Motor neuron (in vitro differentiated cells): ENCODE measurements at places on chromosomes 13 and 19. TPM values are rescaled to one million over a fixed set of nuclear protein-coding genes. Genes with fewer than 3 reads are reported as not detected.
A peak's percentile ranks its signal among the peaks of the same experiment; 100 is the strongest.

- no peak for ATAC-seq
Measured at GRCh38 chr13:36710396-36710795, 36.6 kb downstream of the SERTM1 start.

DNA sequence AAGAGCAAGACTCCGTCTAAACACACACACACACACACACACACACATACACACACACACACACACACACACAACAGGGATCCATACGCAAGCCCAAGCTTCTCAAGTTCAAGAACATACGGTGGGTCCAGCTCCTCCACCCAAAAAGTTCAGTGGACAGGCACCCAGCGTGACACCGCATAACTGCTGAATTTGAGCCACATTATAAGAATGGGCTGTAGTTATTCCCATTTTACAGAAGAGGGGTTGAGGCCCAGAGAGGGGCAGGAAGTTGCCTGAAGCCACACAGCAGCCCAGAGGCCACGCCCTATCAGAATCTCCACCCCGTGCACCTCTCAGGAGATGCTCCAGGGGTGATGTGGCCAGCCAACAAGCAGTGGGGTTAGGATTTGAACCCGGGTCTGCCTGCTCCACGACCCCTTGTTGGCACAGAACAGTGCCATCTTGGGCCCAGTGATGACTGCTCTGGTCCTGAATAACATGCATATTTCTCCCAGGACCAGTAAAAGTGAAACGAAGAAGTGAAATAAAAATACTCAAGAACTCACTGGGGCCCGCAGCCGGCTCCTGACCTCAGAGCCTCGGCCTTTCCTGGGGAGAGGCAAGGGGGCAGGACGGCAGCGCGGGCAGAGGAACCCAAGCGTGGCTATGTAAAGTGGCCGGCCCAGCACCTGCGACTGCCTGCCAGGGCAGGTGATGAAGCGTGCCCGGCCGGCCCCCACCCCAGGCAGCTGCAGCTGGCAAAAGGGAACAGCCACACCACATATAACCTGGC, 61.9 kb downstream of the AP1M1 start:
- ATAC-seq, result no peak

DNA sequence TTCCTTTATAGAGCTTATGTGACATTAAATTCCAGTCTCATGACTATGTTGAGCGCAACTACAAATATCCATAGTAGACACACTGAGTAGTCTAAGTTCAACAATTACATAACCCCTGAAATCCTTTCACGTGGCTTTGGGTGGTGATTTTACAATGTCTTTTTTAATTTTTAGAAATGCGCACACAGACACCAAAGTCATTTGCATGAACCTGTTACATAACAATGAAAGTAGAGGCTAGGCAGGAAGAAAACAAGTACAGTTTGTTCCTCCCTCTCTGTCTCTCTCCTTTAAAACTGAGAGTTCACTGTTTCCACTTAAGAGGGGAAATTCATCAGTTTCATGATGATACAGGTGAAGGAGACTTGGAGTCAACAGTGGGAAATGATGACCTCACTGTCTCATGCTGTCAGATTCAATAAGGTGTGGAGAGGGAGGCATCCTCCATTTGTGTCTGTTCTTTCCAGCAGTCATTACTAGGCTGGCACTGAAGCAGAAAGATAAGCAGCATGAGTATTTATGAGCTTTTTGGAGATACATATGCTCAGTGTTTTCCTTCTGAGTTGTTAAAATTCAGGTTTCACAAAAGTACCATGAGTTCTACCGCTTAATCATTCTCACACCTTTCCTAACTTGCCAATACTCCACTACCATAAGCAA, 201.8 kb downstream of the LHFPL6 start:
- no peak for ATAC-seq

GRCh38 chr19:28486926-28487325, 726.0 kb downstream of the UQCRFS1 start:
- ATAC-seq, result no peak

- no peak for ATAC-seq
Measured at GRCh38 chr13:33992881-33993336, 175.0 kb downstream of the RFC3 start.

DNA sequence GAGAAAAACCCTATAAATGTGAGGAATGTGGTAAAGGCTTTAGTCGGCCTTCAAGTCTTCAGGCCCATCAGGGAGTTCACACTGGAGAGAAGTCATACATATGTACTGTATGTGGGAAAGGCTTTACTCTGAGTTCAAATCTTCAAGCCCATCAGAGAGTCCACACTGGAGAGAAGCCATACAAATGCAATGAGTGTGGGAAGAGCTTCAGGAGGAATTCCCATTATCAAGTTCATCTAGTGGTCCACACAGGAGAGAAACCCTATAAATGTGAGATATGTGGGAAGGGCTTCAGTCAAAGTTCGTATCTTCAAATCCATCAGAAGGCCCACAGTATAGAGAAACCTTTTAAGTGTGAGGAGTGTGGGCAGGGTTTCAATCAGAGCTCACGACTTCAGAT, 11.7 kb downstream of the ZNF226 start:
- ATAC-seq, result no peak

DNA sequence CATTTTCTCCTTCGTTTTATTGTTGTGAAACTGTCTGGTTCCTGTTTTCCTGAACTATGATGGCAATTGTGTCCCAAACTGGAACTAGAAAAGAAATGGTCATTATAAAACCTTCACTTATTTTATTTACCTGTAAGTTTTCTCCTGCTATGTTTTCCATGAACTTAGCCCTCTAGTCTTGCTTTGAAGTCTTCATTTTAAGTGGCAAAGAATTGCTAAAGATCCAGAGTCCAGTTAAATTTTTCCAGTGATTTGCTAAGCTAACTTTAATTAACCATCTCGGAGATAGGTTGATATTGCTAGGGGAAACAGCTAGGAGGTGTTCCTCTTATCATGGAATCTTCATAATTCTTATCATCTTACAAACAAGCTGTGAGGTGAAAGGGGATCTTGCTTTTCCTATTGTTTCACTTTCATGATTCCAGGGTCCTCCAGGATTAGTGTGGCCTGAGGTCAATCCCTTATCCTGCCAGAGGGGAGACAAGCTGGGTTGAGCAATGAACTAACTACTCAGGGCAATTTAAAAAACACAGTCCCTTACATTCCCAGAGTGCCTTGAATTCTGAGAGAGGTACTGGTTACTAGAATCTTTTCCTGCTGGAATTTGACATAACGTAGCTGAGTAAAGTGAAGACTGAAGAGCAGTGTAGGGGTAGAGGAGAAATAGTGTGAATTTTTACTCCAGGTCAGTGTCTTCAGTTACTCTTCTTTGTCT, 112.5 kb downstream of the ESD start:
- no peak for ATAC-seq

- ATAC-seq, result peak; percentile 38
Measured at GRCh38 chr19:28428663-28429348, 784.1 kb downstream of the UQCRFS1 start.

DNA sequence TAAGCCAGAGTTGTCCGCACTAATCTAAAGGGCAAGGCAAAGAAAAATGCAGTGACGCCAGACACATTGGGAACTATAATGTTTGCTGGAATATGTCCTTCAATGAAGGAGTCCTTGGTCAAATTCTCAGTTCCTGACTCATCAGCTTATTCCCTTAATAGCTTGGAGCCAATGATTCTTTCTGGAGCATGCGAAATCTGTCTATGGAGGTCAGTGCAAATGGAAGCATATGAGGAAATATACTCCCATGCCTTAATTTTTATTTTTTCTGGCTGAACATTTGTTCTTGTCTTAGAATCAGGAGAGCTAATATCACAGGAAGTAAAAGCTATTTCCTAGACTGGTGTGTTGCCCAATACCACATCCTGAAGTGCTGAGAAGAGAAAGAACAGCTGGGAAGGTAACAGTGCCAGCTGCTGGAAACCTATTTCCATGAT, 289.8 kb upstream of the SPRY2 start:
- ATAC-seq, result no peak

DNA sequence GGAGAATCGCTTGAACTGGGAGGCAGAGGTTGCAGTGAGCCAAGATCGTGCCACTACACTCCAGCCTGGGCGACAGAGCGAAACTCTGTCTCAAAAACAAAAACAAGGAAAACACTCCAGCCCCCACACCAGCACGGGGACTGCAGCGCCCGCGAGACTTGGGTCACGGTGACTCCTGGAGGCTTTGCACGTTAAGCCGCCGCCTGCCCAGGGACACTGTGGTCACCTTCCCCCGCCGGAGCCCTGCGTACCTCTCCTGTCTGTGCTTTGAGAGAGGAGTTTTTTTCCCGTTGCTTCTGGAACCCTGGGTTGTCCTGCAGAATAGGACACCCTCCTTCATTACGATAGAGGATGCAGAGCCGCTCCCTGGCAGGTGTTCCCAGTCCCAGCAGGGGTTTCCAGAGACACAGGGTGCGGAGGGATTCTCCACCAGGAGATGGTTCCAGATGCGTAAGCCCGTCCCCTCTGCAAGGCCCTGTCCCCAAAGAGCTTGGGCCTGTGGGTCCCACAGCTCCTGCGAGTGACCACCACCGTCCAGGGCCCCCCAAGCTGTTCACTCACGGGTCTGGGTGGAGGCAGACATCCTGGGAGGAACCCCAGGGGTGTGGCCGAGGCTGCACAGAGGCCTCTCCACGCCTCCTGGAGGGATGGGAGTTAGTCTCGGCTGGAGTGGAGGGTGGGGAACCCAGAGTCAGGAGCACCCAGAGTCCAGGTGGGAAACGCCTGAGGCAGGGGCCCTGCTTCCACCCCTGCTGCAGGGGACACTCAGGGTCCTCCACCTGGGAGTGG, 42.8 kb upstream of the NDUFS7 start:
- ATAC-seq, result peak; percentile 16

DNA sequence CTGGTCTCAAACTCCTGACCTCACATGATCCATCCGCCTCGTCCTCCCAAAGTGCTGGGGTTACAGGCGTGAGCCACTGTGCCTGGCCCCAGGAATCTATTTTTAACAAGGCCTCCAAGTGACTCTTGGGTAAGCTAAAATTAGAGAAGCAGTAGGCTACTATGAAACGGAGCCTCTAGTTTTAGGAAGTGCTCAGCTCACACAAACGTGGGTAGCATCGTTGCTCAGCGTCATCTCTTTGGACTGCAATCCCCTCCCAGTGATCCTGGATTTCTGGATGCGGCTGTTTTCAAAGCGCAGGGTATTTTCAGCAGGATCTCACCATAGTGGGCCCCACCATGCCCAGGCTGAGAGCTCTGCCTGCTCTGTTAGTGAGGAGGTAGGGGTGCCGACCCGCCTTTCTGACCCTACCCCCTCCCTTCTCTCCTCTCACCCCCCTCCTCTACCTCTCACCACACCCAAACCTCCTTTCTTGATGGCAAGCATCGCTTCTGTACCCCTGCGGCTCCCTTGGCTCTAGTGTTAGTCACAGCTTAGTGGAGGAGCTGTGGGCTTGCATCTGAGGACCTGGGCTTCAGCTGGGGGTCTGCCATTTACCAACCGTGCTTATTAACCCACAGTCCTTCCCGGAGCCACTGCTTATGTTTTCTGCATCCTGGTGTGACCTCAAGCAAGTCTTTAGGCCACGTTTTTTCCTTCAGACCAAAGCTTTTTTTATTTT, 34.2 kb downstream of the GJA3 start:
- no peak for ATAC-seq

- no peak for ATAC-seq
Measured at GRCh38 chr19:20244356-20244755, 77.3 kb downstream of the ZNF486 start.

GRCh38 chr13:35714588-35715377, 238.3 kb upstream of the MAB21L1 start:
- no peak for ATAC-seq

GRCh38 chr19:47661611-47662010, 51.6 kb upstream of the EHD2 start:
- ATAC-seq, result no peak

DNA sequence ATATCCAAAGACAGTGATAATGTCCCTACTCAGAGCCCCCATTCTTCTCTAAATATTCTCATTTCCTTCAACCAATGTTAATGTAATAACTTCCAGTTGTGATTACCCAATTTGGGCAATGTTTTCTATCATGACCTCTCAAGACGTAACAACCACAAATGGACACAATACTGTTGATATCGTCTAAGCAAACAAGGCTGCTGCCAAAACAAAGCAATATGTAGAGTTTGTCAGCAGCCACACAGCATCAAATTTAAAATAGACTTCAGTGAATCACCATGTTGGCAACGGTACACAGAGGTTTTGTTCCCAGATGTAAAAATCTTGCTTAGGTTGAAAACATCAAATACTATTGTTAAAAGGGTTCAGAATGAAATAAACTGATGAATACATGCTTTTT, 205.1 kb downstream of the DACH1 start:
- ATAC-seq, result no peak

GRCh38 chr13:100946588-100946987, 272.0 kb upstream of the TMTC4 start:
- no peak for ATAC-seq

- no peak for ATAC-seq
Measured at GRCh38 chr13:111304041-111304544, 16.3 kb upstream of the TEX29 start.

DNA sequence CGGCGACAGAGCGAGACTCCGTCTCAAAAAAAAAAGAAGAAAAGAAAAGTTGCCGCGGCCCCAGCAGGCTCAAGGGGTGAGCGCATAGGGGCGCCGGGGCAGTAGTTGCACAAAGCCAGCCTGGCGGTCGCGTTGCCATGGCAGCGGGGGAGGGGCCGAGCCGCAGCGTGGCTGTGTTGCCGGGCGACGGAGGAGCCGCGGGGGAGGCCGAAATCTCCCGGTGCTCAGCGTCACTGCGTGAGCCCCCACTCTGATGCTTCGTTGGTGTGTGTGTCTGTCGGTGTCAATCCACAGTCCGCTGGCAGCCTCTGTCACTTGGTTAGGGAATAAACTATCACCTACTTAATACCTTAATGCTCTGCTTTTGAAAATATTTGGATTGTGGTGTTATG, 82.9 kb upstream of the C1QTNF9B start:
- ATAC-seq, result peak; percentile 89

DNA sequence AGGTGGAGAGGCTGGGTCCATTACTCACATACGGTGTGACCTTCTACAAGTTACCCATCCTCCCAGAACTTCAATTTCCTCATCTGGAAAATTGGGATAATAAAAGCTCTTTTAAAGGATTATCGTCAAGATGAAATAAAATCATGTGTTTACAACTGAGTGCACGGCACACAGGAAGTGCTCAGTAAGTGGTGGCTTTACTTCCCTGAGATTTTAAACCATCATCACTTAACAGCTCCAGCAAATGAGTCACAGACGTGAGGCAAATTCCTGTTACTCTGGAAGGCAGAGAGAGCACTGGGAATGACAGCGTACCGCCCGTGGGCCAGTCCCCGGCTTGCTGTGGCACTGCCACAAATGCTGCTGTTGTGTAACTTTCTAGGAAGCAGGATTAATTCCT, 64.1 kb downstream of the MRPL57 start:
- ATAC-seq, result no peak

The SIGLEC5 gene
- not detected in 2 replicates for total RNA-seq

The ADGRE3 gene
- total RNA-seq, result not detected in 2 replicates

The ZNF497 gene
- total RNA-seq, result 5.1 and 5.2 TPM in 2 replicates

The MIR17HG gene
- 7.5 and 9.5 TPM in 2 replicates for total RNA-seq

The CYSLTR2 gene
- 0.09 and 0.17 TPM in 2 replicates for total RNA-seq

The FARP1 gene
- 6.5 and 7.5 TPM in 2 replicates for total RNA-seq

The UQCRFS1 gene
- 35.8 and 36.6 TPM in 2 replicates for total RNA-seq

The HPN gene
- total RNA-seq, result 0.25 TPM in 1 of 2 replicates, not detected in the other

The FSD1 gene
- 38.8 and 40.7 TPM in 2 replicates for total RNA-seq

The FXYD5 gene
- 7.9 and 12.5 TPM in 2 replicates for total RNA-seq

The MPND gene
- total RNA-seq, result 1.2 and 4.1 TPM in 2 replicates

The KCNJ14 gene
- total RNA-seq, result 0.49 and 0.75 TPM in 2 replicates

The ERICH4 gene
- total RNA-seq, result 0.39 and 0.62 TPM in 2 replicates

The SLC25A41 gene
- total RNA-seq, result 0.33 and 0.63 TPM in 2 replicates
